HCT116 (cell line): ENCODE measurements at places on chromosomes 4 and X.

- no peak for DNase-seq
Observed at GRCh38 chrX:11768039-11768438, 10.0 kb downstream of the MSL3 start.

GRCh38 chr4:8830611-8831200, 40.9 kb downstream of the HMX1 start:
- no peak for DNase-seq

DNA sequence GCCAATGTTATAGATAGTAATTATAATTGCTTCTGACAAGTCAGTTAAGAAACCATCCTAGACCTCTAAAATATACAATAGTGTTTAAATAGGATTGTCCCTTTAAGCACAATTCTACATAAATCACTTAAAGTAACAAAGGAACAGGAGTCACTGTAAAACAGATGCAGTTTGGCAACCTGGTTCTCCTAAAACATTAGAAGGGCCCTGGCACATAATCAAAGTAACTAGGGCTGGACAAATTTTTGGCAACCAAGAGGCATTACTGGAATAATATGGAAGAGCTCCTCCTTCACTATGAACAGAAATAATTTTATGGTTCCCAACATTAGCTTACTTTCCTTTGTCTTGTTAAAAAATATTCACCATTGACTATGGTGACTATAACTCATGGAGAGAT, 75.0 kb upstream of the CCDC160 start:
- DNase-seq, result no peak

DNA sequence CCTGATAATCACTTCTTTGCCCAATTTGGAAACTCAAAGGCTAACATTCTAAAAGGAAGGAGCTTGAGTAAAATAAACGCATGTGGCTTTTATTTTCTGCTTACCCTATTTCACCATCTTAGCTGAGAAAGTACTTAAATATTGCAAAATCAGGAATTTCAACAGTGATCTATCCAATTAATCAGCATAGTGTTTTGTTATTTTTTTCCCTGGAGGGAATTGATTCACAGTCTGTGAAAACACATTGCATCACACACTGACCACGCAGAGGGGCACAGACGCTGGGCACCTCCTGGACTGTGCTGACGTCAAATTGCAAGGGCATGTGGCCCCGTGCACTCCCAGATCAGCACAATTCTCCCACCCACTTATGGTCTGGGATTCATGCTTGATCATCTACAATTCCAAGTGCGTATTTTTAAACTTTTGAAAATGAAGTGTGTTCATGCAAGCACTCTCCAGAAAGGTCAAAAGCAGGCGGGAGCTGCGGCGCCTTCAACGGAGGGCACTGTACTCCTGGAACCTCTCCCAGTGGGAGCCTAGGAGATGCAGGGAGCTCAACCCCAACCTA, 320.6 kb upstream of the PPARGC1A start:
- no peak for DNase-seq

GRCh38 chr4:25970226-25970675, 56.2 kb downstream of the SMIM20 start:
- DNase-seq, result no peak

DNA sequence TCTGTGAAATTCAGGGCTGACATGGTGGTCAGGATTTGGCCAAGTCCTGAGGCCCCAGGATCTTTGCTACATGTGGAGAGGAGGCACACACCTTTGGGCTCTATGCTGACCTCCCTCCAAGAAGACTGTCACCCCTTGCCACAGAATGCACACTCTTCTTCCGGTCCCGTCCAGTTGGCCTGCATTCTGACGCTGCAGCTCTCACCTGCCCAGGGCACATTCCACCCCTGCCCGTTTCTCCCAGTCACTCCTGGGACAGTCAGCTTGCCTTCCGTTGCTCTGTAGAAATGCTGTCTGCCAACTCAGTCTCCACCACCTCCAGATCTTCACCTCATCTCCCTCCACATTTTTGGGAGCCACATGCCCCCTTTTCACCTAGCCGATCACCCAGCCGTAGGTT, 76.7 kb downstream of the SHROOM2 start:
- DNase-seq, result no peak

DNA sequence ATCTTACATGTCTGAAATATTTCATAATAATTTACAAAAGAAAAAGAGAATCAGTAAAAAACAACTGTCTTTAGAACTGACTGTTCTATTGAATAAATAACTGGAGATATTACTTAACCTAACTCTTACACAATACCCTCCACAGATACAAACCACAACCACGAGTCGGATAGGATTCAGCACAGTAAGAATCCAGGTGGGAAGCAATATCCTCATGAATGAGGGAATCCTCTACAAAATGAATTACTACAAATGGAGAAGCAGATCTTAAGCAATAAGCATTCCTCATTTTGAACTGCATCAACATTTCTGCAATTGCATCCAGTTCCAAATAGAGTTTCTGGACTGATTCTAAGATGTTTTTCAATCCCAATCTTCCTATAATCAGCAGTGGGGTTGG, 227.1 kb downstream of the SH2D1A start:
- no peak for DNase-seq

GRCh38 chr4:69984030-69984443, 11.7 kb upstream of the STATH start:
- no peak for DNase-seq

DNA sequence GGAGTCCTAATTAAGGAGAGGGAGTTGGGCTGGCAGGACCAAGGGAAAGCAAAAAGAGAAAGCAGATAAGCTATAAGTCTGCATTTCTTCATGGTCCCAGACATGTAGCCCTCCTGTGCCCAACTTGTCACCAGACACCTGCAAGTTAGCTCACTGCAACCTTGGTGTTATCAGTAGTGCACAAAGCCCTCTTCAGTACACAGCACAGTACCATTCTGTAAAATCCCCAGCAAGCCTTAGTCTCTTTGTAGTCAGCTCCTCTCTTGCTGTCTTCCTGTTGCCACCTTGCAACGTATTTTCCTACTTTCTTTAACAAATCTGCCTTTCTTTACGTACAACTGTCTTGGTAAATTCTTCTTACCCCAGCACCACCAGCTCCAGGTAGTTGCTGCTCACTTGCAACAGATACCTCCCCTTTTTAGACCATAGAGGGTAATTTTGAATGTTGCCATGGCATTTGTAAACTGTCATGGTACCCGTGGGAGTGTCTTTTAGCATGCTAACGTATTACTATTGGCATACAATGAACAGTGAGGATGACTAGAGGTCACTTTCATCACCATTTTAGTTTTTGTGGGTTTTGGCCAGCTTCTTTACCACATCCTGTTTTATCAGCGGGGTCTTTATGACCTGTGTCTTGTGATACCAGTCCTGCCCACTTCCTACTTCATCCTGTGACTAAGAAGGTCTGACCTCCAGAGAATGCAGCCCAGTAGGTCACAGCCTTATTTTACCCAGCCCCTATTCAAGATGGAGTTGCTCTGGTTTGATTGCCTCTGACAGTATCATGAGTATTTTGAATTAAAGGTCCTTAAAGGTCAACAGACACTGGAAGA, 28.3 kb upstream of the AP1S2 start:
- DNase-seq, result no peak

DNA sequence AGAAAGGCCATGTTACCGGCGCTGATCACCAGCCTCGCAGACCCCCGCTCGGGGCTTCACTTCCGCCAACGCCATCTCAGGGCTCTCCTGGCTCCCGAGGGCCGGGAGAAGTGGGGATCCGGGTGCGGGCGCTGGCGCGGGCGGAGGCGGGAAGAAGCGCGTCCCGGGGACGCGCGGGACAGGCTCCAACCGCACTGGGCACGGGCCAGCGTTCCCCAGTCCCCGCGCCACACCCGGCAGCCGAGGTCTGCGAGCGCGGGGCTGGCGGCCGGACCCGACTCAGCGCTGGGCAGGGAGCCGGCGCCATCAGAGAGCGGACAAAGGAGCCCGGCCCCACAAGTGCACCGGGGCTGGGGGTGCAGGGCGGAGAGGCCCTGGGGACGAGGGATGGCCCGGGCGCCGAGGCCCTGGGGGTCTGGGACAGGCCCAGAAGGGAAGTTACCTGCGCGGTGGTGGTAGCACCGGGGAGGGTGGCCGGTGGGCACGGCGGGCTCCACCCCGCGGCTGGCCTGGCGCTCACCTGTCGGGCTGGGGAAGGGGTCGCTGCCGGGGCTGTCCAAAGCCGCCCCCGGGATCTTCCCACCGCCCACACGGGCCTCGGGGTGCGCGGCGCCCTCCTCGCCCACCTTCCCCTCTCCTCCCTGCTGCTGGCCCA, 449 bp downstream of the CTPS2 start:
- DNase-seq, result no peak

DNA sequence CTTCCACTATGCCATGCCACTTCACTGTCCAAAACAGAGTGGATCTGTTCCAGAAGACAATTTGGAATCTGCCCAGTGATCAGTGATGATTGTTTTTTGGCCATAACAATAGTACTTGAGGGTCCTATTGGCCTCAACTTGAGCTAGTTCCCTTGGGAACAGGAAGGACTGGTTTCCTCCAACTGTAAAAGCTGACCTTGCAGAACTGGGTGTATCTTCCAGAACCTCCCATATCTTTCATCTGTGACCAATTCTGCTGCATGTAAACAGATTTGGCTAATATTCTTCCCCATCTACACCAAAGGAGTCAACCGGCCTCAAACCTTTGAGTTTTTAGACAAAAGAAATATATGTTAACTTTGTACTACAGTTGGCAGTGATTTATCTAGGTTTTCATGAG, 165.1 kb upstream of the TRPC5 start:
- no peak for DNase-seq

DNA sequence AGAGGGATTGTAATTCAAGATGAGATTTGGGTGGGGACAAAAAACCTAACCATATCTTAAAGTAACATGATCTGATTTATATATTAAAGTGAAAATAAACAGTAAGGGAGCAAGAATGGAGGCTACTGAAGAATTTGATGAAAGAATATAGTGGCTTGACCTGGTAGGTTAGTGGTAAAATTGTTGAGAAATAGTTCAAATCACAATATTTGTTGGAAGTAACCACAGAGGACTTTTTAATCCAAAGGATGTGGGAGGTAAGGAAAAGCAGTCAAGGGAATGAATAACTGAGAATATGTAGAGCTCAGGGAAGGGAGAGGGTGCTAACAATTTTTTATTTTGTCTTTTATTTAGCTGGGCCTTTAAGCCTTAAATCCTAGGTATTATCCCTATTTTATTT, 139.8 kb upstream of the HS3ST1 start:
- DNase-seq, result no peak

GRCh38 chr4:77342170-77342810, 185.3 kb downstream of the CCNG2 start:
- DNase-seq, result no peak

DNA sequence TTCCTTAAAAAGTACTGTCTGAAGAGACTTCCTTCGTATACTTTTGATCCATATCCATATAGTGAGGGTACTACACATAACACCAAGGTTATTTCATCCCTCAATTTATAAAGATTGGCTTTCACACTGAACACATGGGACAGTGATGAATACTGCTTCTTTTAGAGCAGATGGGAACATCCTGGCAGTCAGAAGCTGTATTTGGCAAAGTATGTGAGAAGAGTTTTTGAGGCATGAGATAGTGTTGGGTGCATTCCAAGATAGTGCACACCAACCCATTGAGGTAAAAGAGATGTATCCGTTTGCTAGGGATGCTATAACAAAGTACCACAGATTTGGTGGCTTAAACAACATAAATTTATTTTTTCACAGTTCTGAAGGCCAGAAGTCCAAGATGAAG, 141.1 kb downstream of the MOSPD2 start:
- DNase-seq, result no peak

GRCh38 chr4:105067431-105067830, 79.2 kb upstream of the TET2 start:
- no peak for DNase-seq

GRCh38 chr4:94127707-94128328, 79.8 kb upstream of the SMARCAD1 start:
- DNase-seq, result peak; percentile 50

- no peak for DNase-seq
Observed at GRCh38 chrX:123756320-123756719, 23.5 kb upstream of the THOC2 start.

DNA sequence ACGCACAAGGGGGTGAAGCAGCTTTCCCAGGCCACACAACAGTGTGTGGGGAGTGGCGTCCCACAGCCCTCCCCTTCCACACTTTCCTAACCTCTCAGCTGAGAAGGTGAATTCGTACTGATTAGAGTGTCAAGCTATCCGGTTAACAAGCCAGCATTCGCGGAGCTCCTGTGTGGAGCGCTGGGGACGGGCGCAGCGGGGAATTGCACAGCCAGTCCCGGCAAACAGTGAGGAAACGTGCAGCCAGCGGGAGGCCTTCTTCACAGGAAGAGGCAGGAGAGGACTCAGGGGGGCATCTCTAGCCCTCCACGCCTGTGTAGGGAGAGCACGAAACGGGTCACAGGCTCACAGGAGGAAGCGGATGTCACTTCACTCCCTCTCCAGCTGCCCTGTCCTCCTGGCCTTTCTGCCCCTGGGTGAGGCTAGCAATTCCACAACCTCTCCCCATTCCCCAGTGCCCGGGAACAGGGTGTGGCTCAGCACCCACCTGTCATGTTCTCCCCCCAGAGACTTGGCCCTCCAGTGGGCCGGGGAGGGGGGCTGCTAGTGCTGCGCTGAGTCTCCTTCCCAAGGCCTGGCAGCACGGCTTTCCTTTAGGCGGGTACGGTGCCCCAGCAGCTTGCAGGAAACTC, 117.3 kb downstream of the CPZ start:
- no peak for DNase-seq

DNA sequence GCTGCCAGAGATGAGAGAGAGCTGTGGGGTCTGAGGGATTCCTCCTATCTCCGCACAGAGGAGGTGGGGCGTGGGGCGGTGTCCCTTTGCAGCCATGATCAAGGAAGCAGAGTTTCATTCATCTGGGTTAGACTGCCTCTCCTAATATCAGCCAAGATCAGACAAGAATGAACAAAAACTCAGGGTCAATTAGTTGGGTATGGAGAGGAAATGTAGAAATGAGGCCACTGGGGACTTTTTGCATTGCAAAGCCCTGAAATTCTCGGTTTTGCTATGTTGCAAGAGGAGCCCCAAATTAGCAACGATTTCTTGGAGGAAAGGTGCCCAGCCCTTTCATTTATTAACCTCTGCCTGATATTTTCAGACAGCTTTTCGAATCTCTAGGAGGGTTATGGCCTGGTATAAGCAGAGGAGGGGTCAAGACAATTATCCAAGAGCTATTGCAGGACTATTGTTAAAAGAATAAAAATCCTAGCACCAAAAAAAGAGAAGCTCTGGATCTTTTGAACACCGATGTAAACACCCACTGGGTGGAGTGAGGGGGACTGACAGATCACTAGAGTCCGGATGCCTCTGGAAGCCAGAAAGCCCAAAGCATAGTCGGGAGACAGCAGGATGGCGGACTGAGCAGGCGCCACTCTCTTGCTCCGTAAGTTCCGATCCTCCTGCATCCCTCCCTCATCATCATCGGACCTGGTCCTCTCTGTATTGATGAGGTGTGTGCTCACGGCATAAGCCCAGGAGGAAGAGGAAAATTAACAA, 34.4 kb upstream of the ACSL1 start:
- no peak for DNase-seq

DNA sequence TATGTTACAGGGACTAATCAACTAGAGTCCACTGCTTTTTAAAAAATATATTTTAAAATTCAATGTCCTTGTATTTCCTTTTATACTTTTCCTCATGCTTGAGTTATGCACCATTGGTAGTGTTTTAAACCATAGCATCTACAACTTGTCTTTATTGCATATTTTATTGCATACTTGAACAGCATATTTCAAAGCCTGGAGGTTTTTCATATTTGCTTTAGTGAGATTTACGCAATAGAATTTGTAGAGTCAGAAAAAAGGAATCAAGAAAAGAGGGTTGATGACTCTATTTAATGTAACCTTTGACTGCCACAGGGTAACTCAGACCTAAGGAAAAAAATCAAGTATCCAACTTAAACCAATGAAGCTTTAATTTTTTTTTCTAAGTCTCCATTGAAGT, 1165.7 kb upstream of the IGFBP7 start:
- no peak for DNase-seq
